ENCODE measurements at places on chromosomes 4 and X.

DNA sequence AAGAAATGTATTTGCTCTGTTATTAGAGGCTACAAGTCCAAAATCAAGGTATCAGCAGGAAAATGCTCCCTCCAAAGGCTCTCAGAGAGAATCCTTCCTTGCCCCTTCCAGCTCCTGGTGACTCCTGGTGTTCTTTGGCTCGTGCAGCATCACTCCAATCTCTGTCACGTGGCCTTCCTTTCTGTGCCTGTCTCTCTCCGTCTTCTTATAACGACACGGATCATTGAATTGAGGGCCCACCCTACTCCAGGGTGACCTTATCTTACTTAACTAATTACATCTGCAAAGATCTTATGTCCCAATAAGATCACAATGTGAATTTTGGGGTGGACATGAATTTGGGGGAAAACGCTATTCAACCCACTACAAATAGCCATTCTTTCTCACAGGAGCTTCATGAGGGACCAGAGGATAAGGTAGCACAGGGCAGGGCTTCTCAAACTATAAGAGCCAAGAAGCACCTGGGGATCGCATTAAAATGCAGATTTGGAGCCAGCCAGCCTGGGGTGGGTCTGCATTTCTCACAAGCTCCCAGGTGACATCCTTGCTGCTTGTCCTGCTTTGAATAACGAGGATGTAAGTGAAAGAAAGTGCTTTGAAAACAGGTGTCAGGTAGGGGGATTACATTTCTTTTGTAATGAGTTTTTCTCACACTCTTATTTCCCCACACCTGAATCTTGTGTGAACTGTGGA, 41.9 kb upstream of the APLN start:
- DNase-seq: no peak

DNA sequence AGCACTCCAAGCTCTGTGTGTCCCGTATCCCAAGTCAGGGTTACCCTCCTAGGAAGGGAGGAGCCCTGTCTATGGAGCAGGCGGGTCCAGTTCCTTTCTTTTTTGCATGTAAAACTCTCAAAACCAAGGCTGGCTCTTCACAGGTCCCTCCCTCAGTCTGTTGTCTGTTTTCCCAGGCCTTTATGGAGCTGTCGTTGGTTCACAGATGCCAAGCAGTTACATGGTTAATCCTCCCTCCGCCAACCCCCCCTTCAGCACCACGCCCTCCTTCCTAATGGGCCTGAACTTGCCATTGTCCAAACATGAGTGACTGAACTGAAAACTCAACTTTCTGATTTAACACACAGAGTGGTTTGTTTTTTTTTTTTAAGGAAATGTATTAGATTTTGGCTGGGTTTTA, 148.3 kb downstream of the STOX2 start:
- DNase-seq: no peak

- DNase-seq: no peak
These were observed 1715.2 kb upstream of the TENM3 start for GRCh38 chr4:180528003-180528402.

DNA sequence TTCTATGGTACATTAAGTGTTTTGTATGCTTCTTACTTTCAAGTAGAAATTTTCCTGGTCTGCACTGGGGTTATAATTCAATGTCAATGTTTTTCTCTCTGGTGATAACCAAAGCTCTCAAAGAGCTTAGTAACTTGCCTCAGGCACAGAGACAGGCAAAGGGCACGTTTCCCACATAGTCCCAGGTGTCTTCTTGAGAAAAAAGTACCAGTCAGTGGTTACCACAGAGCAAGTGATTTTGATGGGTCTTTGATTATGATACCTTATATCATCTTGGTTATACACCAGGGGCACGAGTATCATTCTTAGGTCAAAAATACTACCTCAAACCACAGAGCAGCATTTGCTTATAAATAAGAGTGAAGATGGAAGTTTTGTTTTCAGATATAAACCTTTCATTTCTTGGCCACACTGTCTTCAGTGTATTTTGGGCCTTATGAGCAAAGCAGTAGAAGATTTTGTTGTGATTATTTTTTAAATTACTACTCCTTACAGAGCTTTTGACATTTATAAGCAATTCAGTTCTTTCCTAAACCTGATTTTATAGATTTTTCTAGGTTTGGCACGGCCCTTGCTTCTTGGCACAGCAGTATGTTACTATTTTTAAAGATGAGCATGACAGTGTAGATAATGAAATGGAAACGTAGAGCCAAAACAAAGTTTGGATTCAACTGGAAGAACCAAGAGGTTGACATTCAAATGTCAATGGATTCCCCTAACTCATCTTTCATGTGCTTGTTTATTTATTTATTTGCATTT, 85.3 kb upstream of the TLL1 start:
- DNase-seq: no peak

GRCh38 chr4:41122775-41123174, 91.6 kb downstream of the APBB2 start:
- DNase-seq: no peak

- DNase-seq: no peak
These were observed 48.2 kb upstream of the GC start for GRCh38 chr4:71832049-71832448.

DNA sequence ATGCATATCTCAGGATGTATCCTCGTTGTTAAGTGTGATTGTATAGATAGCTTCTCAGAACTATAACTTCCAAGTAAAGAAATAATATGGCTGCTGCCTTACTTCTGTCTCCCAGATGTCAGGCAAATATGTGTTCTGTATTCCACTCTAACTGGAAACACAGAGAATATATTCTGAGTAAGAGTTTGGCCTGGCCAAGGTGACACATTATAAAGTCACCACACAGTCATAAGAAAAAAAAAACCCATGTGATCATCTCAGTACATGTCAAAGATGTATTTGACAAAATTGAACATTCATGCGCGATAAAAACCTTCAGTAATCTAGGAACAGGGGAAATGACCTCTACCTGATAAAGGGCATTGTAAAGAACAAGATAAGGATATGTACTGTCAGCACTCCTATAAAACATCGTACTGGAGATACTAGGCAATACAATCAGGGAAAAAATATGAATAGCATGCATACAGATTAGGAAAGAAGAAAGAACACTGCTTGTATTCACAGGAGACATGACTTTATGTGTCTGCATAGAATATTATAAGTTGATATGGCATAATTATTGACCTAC, 207.1 kb downstream of the ZNF330 start:
- no peak for DNase-seq

DNA sequence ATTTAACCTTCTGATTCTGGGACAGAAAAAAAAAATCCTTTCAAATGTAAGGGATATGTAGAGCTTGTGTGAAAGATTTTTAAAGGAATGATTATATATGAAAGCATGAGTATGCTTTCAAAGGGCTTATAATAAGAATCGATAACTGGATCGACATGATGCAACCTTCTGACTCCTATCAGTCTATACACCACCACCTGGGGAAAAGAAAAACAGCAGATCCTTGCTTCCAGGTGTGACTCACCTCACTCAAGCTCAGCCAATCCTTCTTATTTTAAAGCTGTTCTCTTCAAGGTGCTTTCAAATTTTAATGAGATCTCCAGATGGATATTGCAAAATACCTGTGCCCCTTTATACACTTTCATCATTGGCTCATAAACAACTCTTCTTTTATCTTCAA, 102.1 kb upstream of the EDNRA start:
- no peak for DNase-seq

Data from activated T-cell treated with anti-CD3 and anti-CD28 coated beads for 1 hour (primary cell).